Hematopoietic multipotent progenitor cell (in vitro differentiated cells): ENCODE measurements at places on chromosomes 4 and X. TPM values are rescaled to one million over a fixed set of nuclear protein-coding genes. Genes with fewer than 3 reads are reported as not detected.

UGT2B15 gene
- total RNA-seq: not detected

LEF1 gene
- total RNA-seq: 4.3 TPM

MED14 gene
- 19.7 TPM for total RNA-seq

CT45A2 gene
- total RNA-seq: not detected

BEX5 gene
- total RNA-seq: 1.3 TPM

CPZ gene
- not detected for total RNA-seq

SOWAHD gene
- total RNA-seq: 3.5 TPM

EDNRA gene
- not detected for total RNA-seq

STK32B gene
- 14.8 TPM for total RNA-seq

ESX1 gene
- total RNA-seq: not detected

USP27X gene
- total RNA-seq: 7.3 TPM
